Bronchial epithelial cell (primary cell): ENCODE measurements at places on chromosomes 5 and 9.

DNA sequence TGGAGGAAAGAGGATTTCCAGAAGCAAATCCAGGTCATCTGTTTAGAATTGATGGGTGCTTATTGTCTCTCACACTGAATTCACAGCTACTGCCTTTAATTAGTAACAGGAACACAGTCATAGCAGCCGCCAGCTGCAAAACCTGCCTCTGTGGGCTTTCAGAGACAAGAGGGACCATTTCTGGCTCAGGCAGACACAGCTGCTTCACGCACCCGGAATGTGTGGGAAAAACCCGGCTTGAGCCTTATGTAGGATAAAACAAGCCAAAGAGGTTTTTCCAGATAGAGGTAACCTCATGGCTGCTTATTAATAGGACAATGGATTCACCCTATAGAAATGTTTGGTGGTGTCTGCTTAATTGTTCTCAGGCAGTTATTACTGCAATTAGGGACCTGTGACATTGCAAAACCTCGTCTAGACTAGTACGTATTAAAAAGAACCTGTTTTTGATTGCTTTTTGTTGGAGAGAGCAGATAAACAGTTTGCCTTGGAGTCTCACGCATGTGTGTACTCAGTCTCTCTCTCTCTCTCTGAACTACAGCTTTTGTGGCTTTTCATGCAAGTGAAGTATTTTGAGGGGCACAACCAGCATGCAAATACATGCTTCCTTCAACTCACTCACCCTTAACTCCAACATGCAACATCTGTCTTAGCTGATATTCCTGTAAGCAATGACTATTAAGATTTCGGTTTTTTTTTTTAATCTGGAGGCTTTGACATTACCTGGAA, 302.7 kb downstream of the PLK2 start:
- DNase-seq, result peak; percentile 71

DNA sequence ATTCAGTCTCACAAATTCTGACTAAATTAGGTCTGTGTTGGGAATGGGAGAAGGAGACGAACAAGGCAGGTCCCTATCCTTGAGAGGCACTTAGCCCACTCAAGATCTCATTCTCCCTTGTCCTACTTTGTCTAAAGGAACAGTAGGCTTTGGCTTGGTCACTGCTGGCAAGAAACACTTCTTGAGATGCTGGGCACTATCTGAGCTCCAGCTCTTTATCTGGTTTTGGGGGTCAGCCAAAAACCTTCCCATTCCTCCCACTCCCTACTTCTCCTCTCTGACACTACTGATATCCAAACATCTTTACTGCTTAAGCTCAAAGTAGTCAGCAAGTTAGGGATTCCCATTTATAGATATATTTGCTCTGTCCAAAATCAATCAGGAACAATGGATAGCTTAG, 155.2 kb downstream of the MAPKAP1 start:
- no peak for DNase-seq

DNA sequence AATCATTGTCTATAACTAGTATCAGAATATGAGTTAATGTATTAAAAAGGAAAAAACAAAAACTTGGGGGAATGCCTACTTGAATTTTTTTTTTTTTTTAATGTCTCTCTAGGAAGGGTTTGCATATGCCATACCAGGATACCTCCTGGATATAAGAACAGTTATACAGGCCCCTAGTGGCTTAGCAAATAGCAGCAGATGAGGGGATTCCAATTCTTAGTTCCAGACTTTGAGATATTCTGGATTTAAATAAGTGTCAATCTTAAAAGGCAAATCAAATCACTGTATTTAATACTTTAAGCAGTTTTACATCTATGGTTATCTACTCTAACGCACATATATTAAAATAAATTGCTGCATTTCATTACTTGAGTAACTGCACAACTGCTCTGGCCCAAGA, 1055.5 kb upstream of the DMAC1 start:
- peak; percentile 30 for DNase-seq

- no peak for DNase-seq
Measured at GRCh38 chr5:163855754-163856153, 350.3 kb downstream of the MAT2B start.

GRCh38 chr5:157312492-157312891, 46.6 kb downstream of the CYFIP2 start:
- DNase-seq, result peak; percentile 65

GRCh38 chr9:24073007-24073592, 247.1 kb upstream of the ELAVL2 start:
- no peak for DNase-seq

- DNase-seq, result no peak
Measured at GRCh38 chr5:162410365-162410764, 342.8 kb downstream of the GABRG2 start.

DNA sequence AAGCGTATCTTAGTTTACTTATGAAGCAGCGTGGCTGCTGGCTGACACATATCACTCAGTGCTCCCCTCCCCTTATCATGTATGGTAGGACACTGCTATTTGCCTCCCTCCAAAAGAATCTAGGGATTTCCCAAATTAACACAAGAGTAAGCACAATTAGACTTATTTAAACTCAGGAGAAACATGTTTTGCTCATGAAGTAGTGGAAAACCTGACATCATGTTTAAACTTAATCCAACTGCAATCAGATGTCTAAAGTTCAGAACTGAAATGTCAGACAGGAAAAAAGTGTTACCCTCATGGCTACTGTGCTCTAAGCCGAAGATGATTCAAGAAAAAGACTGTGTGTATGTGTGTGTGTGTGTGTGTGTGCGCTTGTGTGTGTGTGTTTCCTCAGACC, 324.1 kb upstream of the TNC start:
- DNase-seq, result peak; percentile 5

GRCh38 chr9:93910598-93910997, 44.6 kb downstream of the BARX1 start:
- no peak for DNase-seq

- no peak for DNase-seq
Measured at GRCh38 chr5:62982348-62982747, 403.7 kb downstream of the LRRC70 start.

DNA sequence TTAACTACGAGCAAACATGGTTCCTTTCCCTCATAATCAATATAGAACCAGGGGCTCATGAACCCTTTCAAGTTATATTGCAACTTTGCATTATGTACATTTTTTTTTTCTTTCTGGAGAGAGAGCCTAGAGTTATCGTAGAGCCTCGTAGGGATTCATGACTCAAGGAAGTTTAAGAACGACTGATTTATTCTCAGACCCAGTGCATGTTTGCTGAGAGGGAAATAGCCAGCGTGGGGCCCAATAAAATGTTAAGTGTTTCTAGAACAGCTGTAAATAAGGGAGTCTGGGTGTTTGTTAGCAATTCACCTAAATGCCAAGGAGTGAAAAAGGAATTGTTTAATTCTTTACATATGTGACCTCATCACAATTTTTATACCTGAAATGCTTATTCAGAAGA, 119.0 kb upstream of the KLF9 start:
- DNase-seq, result no peak

GRCh38 chr5:179801304-179802206, 5.1 kb downstream of the MGAT4B start:
- DNase-seq, result peak; percentile 33

- no peak for DNase-seq
Measured at GRCh38 chr9:19385786-19386501, 5.9 kb upstream of the RPS6 start.

- DNase-seq, result no peak
Measured at GRCh38 chr5:181063514-181063913, 23.4 kb downstream of the BTNL9 start.

DNA sequence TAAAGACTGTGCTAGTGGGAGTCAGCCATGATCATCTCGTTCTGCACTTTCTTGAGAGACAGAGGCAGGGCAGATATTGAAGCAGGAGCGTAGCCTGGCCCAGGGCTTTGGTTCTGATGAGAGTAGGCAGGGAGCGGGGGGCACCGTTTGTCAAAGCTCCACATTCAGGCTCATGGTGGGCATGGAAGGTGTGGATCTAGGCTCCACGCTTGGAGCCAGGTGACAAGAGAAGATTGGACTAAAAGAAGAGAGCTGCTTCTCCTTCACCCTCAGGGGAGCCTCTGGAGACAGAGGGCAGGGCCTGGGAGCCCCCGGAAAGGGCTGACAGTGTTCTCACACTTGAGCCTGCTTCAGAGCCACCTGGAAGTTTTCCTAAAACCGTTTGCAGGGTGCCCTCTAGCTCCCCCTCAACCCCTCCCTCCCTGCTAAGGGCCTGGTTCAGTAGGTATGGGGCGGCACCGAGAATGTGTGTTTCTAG, 24.7 kb upstream of the FCN2 start:
- no peak for DNase-seq

GRCh38 chr5:8756498-8757084, 789.3 kb downstream of the SEMA5A start:
- peak; percentile 52 for DNase-seq

DNA sequence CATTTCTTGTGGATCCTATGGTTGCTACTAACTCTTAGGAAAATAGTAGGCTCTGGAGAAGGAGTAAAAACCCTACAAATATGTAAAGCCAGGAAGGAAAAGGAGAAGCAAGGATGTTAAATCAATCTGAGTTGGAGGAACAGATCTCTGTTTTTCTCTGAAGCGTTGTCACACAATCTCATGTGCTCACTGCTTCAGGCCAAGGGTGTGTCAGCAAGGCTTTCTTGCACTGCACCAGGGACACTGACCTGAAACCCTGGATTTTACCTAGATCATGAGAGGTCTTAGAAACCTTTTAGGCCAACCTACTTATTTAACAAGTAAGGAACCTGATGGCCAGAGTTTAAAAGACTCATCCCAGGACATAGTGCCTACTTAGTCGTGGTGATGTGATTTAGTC, 12.5 kb upstream of the AGXT2 start:
- no peak for DNase-seq

- DNase-seq, result peak; percentile 66
Measured at GRCh38 chr5:17018871-17019270, 82.8 kb upstream of the MYO10 start.

- DNase-seq, result peak; percentile 10
Measured at GRCh38 chr9:101587332-101588043, 7.3 kb downstream of the PPP3R2 start.

DNA sequence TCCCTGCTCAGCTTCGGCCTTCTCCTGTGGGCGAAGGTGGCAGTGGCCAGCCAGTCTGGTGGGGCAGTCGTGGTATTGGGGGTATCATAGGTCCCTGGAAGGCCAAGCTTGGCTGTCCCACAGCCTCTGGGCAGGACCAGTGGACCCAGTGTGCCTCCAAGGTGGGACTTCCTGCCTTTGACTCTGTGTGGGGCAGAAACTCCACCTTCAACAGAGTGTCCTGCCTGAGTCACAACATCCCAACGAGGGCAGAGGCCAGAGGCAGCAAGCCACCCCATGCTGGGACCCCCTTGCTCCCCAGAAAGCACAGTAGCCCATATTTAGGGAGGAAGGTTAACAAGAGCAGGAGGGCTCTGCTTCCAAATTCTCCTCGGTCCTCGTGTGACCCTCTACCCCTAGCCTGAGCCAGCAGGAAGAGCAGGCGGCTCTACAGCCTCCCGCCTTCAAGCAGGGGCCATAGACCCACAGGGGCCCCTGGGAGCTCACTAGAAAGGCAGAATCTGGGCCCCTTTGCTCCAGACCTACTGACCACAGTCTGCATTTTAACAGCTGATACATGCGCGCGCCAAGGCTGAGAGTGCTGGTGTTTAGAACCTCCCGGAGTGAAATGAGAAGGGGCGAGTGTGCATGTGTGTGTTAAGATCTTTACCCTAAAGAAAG, 51.6 kb upstream of the FUBP3 start:
- no peak for DNase-seq

- peak; percentile 82 for DNase-seq
Measured at GRCh38 chr9:33159777-33160127, 7.4 kb downstream of the B4GALT1 start.

- DNase-seq, result no peak
Measured at GRCh38 chr9:82196622-82197441, 208.3 kb downstream of the SPATA31D1 start.

DNA sequence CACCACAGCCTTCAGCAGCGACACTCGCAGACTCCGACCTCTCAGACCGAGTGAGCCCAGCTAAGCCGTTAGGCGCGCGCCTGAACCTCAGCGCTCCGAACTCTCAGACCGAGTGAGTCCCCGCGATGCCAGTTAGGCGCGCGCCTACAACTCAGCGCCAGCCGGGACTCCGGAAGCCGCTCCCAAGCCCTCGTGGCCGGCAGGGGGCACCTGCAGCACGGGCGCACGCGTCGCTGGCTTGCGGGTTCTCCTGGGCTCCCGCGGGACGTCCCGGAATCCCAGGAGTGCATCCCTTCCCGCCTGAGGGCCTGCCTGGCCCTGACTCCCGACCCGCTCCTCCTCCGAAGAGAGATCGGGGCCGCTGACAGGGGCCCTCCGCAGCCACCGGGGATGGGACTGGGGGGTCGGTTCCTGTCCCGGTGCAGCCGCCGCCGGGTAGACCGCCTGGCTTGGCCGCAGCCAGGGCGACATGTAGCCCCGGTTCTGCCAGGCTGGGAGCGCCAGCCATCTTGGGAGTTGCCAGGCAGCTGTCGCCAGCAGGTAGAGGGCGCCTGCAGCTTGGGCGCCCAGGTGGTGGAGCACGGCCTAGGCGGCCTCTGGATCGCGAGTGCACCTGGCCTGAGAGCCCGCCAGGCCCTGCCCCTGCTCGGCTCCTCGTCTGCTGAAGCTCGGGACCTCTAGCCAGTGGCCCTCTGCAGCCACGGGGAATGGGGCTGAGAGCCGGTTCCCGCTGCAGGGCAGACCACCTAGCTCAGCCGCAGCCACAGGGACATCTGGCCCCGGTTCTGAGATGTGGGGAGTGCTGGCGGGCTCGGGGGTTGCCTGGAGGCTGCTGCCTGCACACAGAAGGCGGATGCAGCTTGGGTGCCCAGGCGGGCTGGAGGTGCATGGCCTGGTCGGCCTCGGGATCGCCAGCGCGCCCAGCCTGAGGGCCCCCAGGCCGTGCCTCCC, at the start of gene ANKRD18A:
ANKRD18A (minus strand) TSS at position 114 of the 951 bp plus-strand sequence. CDS start 311 bp downstream, outside the sequence.
- peak; percentile 81 for DNase-seq

- DNase-seq, result no peak
Measured at GRCh38 chr5:38319491-38319890, 61.1 kb downstream of the EGFLAM start.

GRCh38 chr9:68609901-68610415, 69.3 kb upstream of the TMEM252 start:
- DNase-seq, result no peak

- DNase-seq, result no peak
Measured at GRCh38 chr5:90142541-90142940, 267.0 kb downstream of the CETN3 start.

DNA sequence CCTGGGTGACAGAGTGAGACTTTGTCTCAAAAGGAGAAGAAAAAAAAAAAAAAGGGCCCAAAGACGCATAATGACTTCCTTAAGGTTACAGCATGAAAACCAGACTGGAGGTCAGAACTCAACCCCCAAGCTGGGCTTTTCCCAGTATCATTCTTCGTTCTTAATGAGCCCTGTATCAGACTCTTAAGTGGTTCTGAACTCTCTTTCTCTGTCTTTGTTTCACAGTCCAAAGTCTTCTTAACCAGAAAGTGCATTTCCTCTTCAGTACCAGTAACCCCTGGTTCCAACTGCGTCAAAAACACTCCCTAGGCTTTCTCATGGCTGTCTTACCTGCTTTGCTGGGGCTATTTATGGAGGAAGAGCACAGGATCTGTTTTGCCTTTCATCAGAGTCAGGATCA, 38.4 kb upstream of the SHB start:
- DNase-seq, result no peak

- DNase-seq, result peak; percentile 25
Measured at GRCh38 chr5:89036166-89036565, 153.2 kb upstream of the MEF2C start.

GRCh38 chr5:141680751-141681201, 1.3 kb downstream of the ARAP3 start:
- DNase-seq, result no peak
